Activated naive CD4-positive, alpha-beta T cell treated with anti-CD3 and anti-CD28 coated beads for 36 hours (primary cell): ENCODE measurements at places on chromosomes 2 and 18. TPM values are rescaled to one million over a fixed set of nuclear protein-coding genes. Genes with fewer than 3 reads are reported as not detected.

- H3K36me3 ChIP-seq: no peaks in the 10 kb centered on the region
- no peak overlapping the region for H3K27ac ChIP-seq
- H3K4me1 ChIP-seq: no peaks in the 10 kb centered on the region
- no peak for DNase-seq
- H3K4me3 ChIP-seq: no peak overlapping the region
- no peaks in the 10 kb centered on the region for H3K27me3 ChIP-seq
Observed at GRCh38 chr18:68861365-68861764, 63.5 kb downstream of the CCDC102B start.

DNA sequence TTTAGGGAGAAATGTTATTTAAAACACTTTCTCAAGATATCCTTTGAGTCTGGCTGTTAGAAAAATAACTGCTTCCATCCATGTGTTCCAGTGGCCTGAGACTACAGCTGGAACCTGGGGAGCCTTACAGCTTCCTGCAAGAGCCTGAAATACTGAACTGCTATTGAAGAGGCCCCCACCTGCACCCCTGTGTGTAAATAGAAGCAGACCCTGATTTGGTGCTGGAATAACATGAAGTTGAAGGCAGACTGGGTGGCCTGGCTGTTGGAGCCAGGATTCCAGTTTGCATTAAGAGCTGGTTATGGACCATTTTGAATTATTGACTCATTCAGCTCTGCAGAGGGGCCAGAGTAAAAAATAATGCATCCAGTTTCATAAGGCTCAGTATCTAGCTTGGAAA is 61.9 kb downstream of the DIS3L2 start:
- H3K4me1 ChIP-seq: peaks cover 23% of the 10 kb centered on the region
- H3K36me3 ChIP-seq: peaks cover 25% of the 10 kb centered on the region
- no peak overlapping the region for H3K4me3 ChIP-seq
- H3K27me3 ChIP-seq: no peaks in the 10 kb centered on the region

- no peak overlapping the region for H3K4me3 ChIP-seq
- no peaks in the 10 kb centered on the region for H3K36me3 ChIP-seq
- no peaks in the 10 kb centered on the region for H3K4me1 ChIP-seq
- no peaks in the 10 kb centered on the region for H3K27me3 ChIP-seq
- DNase-seq: no peak
- no peak overlapping the region for H3K27ac ChIP-seq
Observed at GRCh38 chr18:10099539-10100140, 185.8 kb downstream of the VAPA start.

GRCh38 chr18:43751203-43751602 is 473.9 kb upstream of the SYT4 start:
- no peak overlapping the region for H3K27ac ChIP-seq
- DNase-seq: no peak
- H3K4me1 ChIP-seq: no peaks in the 10 kb centered on the region
- H3K36me3 ChIP-seq: no peaks in the 10 kb centered on the region
- no peaks in the 10 kb centered on the region for H3K27me3 ChIP-seq

SCN9A gene
- not detected for total RNA-seq

DNA sequence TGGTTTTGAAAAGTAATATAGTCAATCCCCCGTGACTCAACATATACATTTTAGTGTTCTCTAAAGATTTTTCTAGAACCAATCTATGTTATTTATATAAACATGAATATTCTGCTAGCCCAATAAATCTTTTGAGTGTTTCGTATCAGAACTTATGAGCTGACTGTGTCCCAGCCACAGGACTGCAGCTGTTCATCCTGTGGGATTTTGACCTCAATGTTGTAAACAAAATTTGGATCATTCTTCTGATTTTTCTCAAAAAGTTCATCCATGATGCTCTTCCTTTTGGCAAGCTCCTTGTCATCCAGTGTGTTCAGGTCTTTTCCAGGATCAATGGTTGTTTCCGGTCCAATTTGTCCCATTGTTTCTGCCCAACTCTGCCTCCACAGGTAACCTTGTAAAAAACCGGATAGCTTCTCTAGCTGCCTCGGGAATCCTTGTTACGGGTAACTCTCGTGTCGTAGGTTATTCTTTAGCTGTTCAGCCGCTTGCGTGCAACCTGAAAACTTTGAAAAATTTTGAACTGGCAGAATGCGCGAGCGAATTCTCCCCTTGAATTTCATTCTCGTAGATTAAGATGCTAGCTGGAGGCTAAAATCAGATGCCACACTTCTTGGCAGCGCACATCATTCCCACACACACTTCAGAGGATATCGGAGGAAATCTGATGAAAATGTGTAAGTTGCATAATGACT is 195.2 kb downstream of the SH3BP4 start:
- no peak overlapping the region for H3K27ac ChIP-seq
- no peaks in the 10 kb centered on the region for H3K4me1 ChIP-seq
- no peak for DNase-seq
- no peaks in the 10 kb centered on the region for H3K36me3 ChIP-seq
- H3K27me3 ChIP-seq: peaks cover 8% of the 10 kb centered on the region
- no peak overlapping the region for H3K4me3 ChIP-seq

- peaks cover 36% of the 10 kb centered on the region for H3K4me1 ChIP-seq
- no peak overlapping the region for H3K27ac ChIP-seq
- no peaks in the 10 kb centered on the region for H3K36me3 ChIP-seq
- H3K4me3 ChIP-seq: peak overlapping the region; percentile 68
- H3K27me3 ChIP-seq: peaks cover 65% of the 10 kb centered on the region
- DNase-seq: peak; percentile 78
Observed at GRCh38 chr2:60555066-60555782, 1.8 kb upstream of the BCL11A start.

GRCh38 chr2:234795272-234795920 is 156.4 kb upstream of the SH3BP4 start:
- no peak overlapping the region for H3K4me3 ChIP-seq
- peaks cover 9% of the 10 kb centered on the region for H3K27me3 ChIP-seq
- no peak for DNase-seq
- H3K27ac ChIP-seq: no peak overlapping the region
- H3K4me1 ChIP-seq: no peaks in the 10 kb centered on the region
- no peaks in the 10 kb centered on the region for H3K36me3 ChIP-seq

GAL3ST2 gene
- not detected for total RNA-seq

HSBP1L1 gene
- 14.2 TPM for total RNA-seq

DNA sequence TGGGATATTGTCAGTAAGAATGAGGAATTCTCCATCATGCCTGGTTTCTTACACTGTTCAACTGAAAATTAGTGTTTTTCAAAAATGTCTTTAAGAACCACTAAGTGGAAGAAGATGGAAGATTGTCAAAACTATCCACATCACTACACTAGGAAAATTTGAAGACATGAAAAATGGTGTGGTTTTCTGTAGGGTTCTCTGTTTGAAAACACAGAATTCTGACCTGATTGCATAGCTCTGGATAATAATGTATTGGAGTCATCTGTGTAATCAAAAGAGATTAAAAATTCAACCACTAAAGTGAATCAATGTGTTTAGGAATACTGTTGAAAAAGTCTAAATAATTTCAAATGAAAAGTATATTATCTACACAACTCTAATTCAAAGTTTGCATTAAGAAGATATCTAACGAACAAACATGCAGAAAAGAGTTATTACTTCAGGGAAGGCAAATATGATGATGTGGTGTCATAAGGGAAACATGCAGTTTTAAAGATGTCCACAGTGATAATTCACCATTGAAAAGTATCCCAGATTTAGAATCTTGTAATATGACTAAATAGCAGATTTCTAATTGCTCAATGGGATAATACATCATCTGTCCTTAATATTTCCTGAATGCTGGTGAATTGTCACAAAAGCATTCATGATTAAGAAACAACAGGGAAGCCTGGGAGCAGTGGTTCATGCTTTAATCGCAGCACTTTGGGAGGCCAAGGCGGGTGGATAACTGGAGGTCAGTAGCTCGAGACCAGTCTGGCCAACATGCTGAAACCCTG is 116.9 kb downstream of the ERBB4 start:
- DNase-seq: no peak
- no peaks in the 10 kb centered on the region for H3K4me1 ChIP-seq
- no peaks in the 10 kb centered on the region for H3K27me3 ChIP-seq
- H3K27ac ChIP-seq: no peak overlapping the region

SLC40A1 gene
- total RNA-seq: 3.8 TPM

GRCh38 chr2:191412353-191412752 is 167.1 kb downstream of the MYO1B start:
- peaks cover 27% of the 10 kb centered on the region for H3K36me3 ChIP-seq
- peaks cover 6% of the 10 kb centered on the region for H3K4me1 ChIP-seq

DNA sequence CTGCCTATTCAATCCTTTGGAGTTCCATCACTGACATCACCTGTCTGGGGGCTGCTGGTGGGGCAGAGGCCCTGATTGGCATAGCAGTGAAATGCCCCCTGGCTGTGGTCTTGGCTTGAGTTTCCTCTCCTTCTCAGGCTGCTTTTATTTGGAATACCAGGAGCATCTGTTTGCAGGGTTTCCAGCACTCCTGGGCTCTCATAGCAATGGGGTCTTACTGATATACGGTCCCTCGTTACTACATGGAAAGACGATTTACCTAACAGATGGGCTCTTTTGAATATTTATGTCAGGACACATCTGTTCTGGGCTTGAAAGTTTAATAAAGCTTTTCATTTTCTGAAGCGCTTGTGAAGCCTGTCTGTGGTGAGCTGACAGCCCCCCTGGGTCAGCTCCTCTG is 230.3 kb downstream of the SLC4A3 start:
- no peaks in the 10 kb centered on the region for H3K4me1 ChIP-seq
- no peaks in the 10 kb centered on the region for H3K36me3 ChIP-seq
- no peak overlapping the region for H3K4me3 ChIP-seq
- H3K27ac ChIP-seq: no peak overlapping the region

GRCh38 chr18:4807604-4808293 is 352.6 kb upstream of the DLGAP1 start:
- H3K4me1 ChIP-seq: no peaks in the 10 kb centered on the region
- no peak overlapping the region for H3K4me3 ChIP-seq
- no peak for DNase-seq
- H3K36me3 ChIP-seq: no peaks in the 10 kb centered on the region

STON1 gene
- total RNA-seq: 0.45 TPM

- no peak overlapping the region for H3K27ac ChIP-seq
- H3K27me3 ChIP-seq: peaks cover 2% of the 10 kb centered on the region
- no peaks in the 10 kb centered on the region for H3K4me1 ChIP-seq
- H3K4me3 ChIP-seq: no peak overlapping the region
- no peak for DNase-seq
Observed at GRCh38 chr2:128214251-128214650, 104.4 kb downstream of the HS6ST1 start.

HTRA2 gene
- 39.7 TPM for total RNA-seq

DNA sequence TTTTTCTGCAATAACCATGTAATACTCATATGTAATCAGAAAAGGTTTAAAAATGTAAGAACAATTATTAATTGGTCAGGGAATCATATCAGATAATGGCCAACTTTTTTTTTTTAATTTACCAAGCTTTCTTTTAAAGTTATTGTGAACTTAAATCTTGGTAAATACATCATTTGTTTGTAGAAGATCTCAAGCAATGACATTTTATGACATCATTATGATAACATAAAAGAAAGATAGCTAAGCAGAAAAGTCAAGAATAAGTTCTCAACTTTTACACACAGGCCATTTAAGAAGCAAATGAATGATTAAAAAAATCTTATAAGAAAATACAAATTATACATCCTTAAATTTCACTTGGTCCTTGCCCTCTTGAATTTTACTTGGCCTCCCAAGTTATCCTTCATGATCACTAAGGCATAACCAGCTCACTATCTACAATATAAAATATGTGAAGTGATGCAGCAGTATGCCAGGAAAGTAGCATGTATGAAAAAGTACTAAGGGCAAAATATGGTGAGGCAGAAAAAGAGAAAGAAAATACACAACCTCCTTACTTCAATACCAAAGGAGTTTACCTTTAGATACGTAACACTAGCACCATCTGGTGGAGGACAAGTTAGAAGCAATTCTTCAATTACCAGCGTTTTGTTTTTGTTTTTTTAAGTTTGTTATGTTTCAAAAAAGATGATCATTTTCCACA is 116.6 kb downstream of the SRBD1 start:
- H3K36me3 ChIP-seq: peaks cover 2% of the 10 kb centered on the region
- H3K27me3 ChIP-seq: no peaks in the 10 kb centered on the region
- no peak overlapping the region for H3K4me3 ChIP-seq
- peaks cover 30% of the 10 kb centered on the region for H3K4me1 ChIP-seq

GRCh38 chr2:56754627-56755026 is 570.8 kb downstream of the CCDC85A start:
- DNase-seq: no peak
- H3K27me3 ChIP-seq: no peaks in the 10 kb centered on the region
- no peak overlapping the region for H3K27ac ChIP-seq
- H3K4me3 ChIP-seq: no peak overlapping the region
- H3K36me3 ChIP-seq: no peaks in the 10 kb centered on the region

GREB1L gene
- total RNA-seq: not detected

DNA sequence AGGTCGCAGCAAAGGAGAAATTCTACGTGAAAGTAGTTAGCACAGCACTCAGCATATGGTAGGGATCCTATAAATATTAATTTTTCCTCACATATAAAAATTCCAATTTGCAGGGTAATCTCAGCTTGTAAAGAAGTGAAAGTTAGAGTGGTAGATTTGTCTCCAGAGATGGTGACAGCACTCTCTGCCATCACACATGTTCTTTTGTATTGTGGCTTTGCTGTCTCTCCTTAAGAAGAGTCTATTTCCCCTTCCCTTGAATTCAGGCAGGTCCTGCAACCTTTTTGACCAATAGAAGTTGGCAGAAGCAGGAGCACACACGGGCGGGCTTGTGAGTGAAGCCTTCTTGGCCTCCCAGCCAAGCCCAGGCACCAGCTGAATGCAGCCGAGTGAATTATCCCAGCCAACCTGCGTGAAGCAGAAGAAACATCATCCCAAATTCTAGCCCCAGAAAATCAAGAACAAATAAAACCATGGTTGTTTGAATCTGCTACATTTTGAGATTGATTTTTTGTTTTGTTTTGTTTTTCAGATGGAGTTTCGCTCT is 107.8 kb upstream of the COPS8 start:
- H3K27ac ChIP-seq: no peak overlapping the region
- H3K27me3 ChIP-seq: no peaks in the 10 kb centered on the region
- no peak overlapping the region for H3K4me3 ChIP-seq
- H3K36me3 ChIP-seq: no peaks in the 10 kb centered on the region

- H3K27me3 ChIP-seq: peaks cover 27% of the 10 kb centered on the region
- DNase-seq: no peak
- no peaks in the 10 kb centered on the region for H3K36me3 ChIP-seq
- H3K27ac ChIP-seq: no peak overlapping the region
- H3K4me3 ChIP-seq: no peak overlapping the region
Observed at GRCh38 chr18:79800371-79801180, 2.8 kb downstream of the KCNG2 start.

GRCh38 chr2:54879032-54879431 is 155.6 kb downstream of the EML6 start:
- H3K4me3 ChIP-seq: no peak overlapping the region
- no peak overlapping the region for H3K27ac ChIP-seq
- no peak for DNase-seq
- H3K27me3 ChIP-seq: peaks cover 3% of the 10 kb centered on the region
